ENCODE measurements at places on chromosomes 5 and 9. TPM values are rescaled to one million over a fixed set of nuclear protein-coding genes. Genes with fewer than 3 reads are reported as not detected.

Gene ANKRD34B
- under 0.01 TPM for total RNA-seq

Gene KCNT1
- under 0.01 TPM for total RNA-seq

Gene NSG2
- total RNA-seq: not detected

Gene MSANTD3
- 13.2 TPM for total RNA-seq

Gene DUSP1
- total RNA-seq: 2,121 TPM

Gene HACD4
- total RNA-seq: 18.9 TPM

Gene LCN2
- total RNA-seq: 2.2 TPM

DNA sequence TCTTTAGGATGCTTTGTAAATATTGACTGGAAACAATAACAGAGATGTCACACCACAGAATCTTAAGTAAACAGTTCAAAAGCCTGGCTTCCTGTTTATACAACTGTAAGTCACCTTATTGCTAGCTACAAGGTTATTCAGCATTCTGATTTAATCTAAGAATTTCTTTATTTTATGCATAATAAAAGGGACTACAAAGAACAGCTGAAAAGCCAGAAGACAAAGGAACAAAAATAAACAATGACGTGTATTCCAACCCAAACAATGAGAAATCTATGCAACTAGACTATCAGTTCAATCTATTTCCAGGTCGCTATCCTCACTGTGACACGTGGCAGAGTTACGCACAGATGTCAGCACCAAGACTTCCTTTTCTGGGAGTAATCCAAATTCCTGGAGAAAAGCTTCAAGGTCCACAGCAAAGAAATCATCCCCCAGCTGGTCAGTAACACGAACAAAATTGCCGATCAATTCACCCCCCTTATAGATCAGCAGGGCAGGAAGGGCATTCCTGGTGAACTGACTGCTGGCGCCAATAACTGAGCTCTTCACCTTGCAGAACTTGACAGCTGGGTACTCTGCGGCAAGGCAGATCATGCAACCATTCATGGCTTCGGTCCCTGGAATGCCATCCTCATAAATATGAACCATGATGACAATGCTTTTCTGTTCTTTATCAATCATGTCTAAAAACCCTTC is 8.4 kb downstream of the PDCL start:
- no peak for DNase-seq

- DNase-seq: peak; percentile 51
Measured at GRCh38 chr9:74570879-74571512, 73.9 kb downstream of the RORB start.

- DNase-seq: no peak
Measured at GRCh38 chr5:111942661-111943401, 185.8 kb upstream of the NREP start.

DNA sequence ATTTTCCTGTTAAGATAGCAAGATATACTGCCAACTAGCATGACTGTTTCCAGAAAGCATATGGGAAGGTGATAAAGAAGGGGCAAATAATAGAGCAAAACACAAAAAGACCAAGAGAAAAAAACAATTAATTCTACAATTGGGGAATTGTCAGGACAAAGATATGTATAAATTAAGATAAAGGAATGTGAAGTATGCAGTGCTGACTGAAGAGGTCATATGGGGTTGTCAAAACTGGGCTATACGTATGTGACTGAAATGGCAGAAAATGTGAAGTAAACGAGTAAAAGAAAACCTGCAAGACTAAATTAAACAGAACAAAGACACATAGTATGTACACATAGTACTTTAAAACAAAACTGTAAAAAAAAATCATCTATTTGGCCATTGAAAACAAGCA is 222.3 kb downstream of the ARL15 start:
- no peak for DNase-seq

- DNase-seq: no peak
Measured at GRCh38 chr5:4781299-4781698, 358.8 kb upstream of the ADAMTS16 start.

DNA sequence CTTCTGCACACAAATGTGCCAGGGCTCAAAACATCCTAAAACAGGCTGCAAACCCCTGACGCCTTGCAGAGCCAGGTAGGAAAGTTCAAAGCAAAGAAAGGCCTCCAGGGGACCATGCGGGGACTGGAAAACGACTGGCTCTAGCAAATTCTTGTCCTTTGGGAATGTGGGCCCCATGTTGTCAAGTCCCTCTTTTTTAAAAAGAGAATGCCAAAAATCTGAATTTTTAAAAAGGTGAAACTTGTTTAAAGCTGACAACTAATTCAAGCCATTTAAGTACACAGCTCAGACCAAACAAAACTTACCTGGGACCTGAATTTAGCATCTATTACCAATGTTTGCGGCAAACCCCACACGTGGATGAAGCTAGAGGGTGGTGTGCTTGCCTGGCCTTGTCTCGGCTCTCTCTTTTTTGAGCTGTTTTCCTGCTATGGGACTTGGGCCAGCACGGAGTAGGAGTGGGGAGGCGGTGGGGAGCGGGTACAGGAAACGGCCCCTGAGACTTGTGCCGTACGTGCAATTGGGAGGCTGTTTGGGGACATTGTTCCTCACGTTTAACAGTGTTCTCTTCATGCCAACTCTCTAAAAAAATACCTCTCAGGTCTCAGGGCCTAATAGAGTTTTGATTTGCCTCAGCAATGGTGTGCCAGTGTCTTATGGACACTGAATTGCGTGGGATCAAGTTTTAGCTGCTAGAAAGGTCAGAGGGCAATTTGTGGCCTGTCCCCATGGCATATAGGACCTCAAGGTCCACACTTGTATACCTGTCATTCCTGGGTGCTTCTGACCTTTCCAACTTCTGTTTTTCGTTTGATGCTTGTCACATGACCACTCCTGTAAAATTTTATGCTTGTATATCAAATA is 15.1 kb upstream of the PHF19 start:
- no peak for DNase-seq

GRCh38 chr5:11009576-11009975 is 248.5 kb upstream of the DAP start:
- no peak for DNase-seq

GRCh38 chr5:79329453-79329852 is 93.5 kb downstream of the JMY start:
- DNase-seq: no peak

GRCh38 chr9:134413112-134413715 is 87.0 kb downstream of the RXRA start:
- no peak for DNase-seq

GRCh38 chr5:6252581-6252980 is 125.8 kb downstream of the MED10 start:
- no peak for DNase-seq

DNA sequence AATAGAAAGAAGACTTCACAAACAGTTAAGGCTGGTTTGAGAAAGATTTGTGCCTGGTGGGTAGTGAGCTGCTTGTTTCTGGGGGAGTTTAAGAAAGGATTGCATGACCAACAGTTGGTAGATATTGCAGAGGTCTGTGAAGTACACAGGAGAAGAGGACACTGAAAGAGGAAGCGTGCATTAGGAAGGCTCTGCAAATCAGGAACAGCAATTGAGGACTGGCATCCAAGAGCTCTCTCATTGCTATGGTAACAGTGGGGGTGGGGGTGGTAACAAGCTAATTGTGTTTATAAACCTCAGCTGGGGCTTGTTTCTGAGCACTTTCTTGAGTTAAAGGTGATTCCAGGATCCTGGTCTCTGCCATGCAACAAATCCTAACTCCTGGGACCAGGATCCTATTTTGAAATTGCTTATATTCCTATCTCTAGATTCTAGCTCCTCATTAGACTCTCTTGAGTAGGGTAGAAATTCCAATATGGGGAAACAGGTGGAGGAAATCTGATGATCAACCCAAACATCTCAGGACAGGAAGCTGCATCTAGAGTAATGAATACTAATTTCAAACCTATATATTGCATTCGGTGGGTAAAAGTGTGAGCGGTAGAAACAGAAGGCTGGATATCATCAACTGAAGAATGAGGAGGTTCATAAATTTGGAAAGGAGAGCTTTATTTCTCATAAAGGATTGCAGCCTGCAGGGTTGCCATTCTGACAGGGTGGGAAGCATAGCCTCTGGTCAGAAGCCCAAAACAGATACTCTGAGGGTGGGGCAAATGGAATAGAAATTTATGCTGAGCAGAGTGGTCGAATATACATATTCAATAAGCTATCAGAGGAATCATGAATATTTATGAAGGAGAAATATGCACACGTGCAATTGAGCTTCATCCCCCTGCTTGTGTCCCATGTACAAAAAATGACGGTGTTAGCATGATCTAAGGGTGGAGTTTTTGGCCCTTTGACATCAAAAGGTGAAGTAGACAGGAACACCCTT is 79.4 kb downstream of the PTTG1 start:
- no peak for DNase-seq

DNA sequence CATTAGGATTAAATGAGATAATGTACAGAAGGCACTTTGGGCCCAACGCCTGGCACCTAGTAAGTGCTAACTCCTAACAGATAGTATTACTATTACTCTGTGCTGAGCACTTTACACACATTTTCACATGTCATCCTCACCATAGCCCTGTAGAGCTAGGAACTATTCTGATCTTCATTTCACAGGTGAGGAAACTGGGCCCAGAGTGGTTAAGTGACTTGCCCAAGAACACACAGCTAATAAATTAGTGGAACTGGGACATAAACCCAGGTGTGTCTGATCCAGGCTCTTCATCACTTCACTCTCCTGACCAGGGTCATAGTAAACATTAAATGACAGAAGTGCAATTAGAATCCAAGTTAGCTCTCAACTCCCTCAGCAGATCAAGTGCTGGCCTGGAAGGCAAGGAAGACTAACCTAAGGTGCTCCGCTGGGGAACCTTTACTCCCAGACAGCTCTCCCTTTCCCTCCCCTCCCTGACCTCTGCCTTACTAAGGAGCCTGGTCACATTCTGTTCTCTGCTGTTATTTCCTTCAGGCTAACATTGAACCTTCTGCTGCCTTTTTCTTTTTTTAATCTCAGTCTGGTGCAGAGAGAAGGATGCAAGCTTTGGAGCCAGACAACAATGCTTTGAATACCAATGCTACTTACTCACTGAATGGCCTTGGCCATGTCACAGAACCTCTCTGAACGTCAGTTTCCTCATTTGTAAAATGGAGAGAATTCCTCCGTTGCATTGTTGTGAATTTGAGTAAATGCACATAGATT is 4.1 kb upstream of the ADRA1B start:
- no peak for DNase-seq

DNA sequence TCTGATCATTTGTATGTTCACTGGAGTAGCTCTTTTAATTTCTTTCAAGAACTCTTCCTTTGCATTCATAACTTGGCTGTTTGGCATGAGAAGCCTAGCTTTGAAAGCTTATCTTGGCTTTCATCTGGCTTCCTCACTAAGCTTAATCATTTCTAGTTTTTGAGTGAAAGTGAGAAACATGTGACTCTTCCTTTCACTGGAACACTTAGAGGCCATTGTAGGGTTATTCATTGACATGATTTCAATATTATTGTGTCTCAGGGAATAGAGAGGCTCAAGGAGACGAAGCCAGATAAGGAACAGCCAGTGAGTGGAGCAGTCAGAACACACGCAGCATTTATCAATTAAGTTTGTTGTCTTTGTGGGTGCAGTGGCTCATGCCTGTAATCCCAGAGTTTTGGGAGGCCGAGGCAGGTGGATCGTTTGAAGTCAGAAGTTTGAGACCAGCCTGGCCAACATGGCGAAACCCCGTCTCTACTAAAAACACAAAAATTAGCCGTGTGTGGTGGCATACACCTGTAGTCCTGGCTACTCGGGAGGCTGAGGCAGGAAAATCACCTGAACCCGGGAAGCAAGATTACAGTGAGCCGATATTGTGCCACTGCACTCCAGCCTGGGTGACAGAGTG is 98.3 kb downstream of the UGCG start:
- no peak for DNase-seq

GRCh38 chr5:132370971-132371602 is 1.6 kb downstream of the SLC22A5 start:
- no peak for DNase-seq

DNA sequence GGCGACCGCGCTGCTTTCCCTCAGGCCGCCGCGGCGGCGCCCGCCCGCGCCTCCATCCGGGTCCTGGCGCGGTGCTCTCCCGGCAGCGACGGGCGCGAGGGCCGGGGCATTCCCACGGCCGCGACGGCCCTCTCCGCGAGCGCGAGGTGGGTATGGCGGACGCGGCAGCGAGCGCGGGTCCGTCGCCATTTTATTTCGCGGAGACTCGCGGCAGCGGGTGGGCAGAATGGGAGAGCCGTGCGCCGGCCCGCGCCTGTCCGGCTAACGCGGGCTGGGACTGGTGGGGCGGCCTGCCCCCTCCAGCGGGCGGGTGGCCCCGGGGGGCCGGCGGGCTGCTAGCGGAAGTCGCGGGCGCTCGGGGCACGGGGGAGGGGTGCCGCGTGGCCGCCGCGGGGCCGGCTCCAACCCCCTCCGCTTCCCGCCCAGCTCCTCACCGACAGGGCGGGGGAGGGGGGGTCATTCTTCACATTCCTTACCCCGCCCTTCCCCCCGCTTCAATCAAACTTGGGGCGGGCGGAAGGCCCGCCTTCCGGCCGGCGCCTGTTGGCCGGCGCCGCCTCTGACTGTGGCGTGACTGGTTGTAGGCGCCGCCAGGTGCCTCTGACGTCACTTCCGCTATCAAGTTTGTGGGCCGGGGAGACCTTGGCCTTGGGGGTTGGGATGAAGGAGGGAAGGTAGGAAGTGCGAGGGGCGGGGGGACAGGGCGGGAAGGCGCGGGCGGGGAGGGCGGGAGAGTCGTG is 82.1 kb downstream of the PTPDC1 start:
- peak; percentile 99 for DNase-seq

GRCh38 chr9:21141427-21141882 is at the start of gene IFNW1:
IFNW1 (minus strand) TSS chr9:21141832; CDS start chr9:21141570, 262 bp downstream.
- DNase-seq: no peak

GRCh38 chr5:105688227-105688792 is 1982.4 kb downstream of the EFNA5 start:
- DNase-seq: no peak

GRCh38 chr9:98740226-98740881 is 31.6 kb upstream of the GABBR2 start:
- DNase-seq: peak; percentile 53

DNA sequence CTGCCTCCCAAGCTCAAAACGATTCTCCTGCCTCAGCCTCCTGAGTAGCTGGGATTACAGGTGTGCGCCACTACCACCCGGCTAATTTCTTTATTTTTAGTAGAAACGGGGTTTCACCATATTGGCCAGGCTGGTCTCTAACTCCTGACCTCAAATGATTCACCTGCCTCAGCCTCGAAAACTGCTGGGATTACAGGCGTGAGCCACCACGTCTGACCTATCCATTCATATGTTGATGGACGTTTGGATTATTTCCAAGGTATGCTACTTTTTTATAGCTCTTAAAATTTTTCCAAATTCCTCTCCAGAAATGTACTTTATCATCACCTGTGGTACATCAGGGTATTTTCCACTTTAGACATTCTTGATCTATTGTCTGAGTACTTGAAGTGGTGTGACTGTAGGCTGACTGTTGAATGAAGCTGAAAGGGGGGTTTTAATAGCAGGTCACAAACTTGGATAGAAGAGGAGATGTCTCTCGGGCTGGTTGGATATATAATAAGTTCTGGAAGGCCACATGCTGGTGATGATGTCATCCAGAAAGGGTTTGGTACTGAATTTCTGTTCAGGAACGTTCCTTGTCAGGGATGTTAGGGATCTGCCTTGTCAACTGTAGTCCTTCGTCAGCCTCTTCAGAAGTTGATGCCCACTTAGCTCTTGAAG is 7.4 kb downstream of the CTNNA1 start:
- no peak for DNase-seq
